ENCODE measurements at places on chromosomes 3 and 15.

GRCh38 chr3:123843668-123844067, 40.5 kb downstream of the MYLK start:
- DNase-seq = no peak

GRCh38 chr15:63083044-63083443, 38.6 kb upstream of the LACTB start:
- DNase-seq = no peak

- no peak for DNase-seq
Measured at GRCh38 chr3:62249855-62250543, 123.4 kb downstream of the FEZF2 start.

DNA sequence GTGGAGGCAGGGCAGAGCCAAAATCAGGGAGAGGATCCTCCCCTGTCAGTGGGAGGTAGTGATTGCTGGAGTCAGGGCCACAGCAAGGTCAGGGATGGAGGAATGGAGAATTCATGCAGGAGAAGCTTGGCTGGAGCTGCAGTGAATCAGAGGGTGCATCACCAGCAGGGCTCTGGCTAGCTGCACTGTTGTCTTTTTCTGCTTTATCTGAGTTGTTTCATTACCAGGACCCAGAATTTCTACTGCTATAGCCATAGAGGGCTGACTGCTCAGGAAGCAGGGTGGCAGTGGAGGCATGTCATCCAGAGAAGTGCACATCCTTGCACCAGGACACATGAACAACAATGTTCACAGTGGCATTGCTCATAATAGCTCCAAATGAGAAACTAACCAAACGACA, 113.5 kb upstream of the GALNT15 start:
- DNase-seq = no peak

GRCh38 chr3:43148033-43148432, 42.2 kb upstream of the POMGNT2 start:
- no peak for DNase-seq

DNA sequence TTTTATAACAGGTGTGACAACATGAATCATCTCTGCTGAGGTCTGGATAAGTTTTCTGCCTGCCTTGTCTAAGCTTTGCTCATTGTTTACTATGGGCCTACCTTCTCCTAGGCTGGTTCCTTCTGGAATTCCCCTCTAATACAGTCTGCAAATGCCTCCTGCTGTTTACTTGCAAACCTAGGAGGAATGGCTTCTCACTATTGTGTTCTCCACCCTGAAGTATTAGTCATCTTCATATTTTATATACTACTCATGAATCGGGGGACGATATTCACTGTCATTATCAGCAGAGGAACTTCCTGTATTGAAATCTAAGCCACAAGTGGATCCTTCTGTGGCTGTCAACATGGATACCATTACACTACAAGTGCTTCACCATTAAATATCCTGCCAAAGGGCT, 154.8 kb downstream of the PLCL2 start:
- DNase-seq = peak; percentile 91

GRCh38 chr3:37086918-37087317, 87.5 kb downstream of the LRRFIP2 start:
- DNase-seq = no peak

GRCh38 chr15:73962433-73962832, 29.7 kb downstream of the STOML1 start:
- no peak for DNase-seq

- DNase-seq = no peak
Measured at GRCh38 chr3:81585056-81585455, 176.4 kb downstream of the GBE1 start.

DNA sequence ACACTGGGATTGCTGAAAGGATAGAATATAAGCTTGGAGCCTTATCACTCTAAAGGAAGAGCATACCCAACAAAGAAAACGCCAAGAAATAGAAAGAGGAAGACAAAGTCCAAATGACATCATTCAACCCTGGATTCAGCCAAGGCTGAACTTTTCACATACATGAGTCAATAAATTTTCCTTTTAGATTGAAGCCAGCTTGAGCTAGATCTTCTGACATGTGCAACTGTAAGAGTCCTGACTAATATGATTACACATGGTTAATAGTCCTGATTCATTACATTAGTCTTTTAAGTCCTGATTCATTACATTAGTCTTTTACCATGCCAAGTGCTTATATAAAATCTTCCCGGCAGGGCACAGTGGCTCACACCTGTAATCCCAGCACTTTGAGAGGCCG, 13.6 kb upstream of the DENND6A start:
- DNase-seq = no peak

GRCh38 chr3:63945558-63946096, 33.4 kb upstream of the SCAANT1 start:
- DNase-seq = no peak

DNA sequence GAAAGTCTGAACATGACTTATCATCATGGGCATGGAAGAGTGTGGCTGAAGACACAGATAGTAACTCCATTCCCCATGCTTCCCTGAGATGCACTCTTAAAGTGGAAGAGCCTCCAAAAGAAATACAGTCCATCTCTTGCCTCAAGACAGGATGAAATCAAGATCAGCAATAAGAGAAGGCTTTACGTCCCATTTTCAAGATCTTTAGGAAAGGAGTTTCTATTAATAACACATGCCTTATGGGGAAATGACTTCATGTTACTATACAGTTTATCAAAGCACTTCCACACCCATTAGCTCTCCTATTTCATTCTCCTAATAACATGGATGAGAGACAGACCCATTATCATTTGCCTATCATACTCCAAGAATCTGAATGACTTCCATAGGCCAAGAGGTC, 6.1 kb upstream of the KBTBD12 start:
- no peak for DNase-seq

DNA sequence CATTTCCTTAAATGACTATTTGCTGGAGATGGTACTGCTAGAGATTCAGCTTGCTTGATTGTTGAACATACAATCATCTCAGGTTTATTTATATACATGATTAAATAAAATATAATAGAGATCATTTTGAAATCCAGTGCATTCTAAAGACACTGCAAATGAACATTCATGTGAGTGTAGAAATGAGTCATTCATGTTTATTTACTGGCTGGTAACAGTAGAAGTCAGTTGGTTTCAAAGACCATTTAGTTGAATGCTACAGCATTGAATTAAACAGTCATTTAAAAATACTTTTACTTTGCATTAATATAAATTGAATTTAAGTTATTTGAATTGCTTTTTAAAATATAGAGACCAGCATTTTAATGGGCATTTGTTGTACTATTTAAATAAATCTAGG, 551.9 kb upstream of the GOLIM4 start:
- DNase-seq = no peak

- DNase-seq = no peak
Measured at GRCh38 chr3:42706721-42707619, 4.4 kb upstream of the HHATL start.

DNA sequence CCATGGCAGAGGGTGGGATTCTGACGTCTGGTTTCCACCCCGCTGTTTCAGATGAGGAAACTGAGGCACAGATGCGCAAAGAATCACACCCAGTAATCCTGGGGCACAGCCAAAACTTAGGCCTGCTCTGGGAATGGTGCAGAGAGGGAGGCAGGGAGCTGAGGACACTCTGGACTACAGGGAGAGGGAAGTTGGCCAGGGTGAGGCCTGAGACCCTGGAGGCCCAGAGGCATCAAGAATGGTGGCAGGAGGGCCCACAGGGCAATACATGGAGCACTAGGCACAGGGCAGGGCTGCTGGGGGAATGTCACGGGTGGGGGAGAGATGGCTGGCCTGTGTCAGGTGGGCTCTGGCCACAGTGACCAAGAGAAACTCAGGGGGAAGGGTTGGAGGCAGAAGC, 63.6 kb downstream of the TLE3 start:
- DNase-seq = no peak

- no peak for DNase-seq
Measured at GRCh38 chr15:85477730-85478129, 97.3 kb downstream of the AKAP13 start.

GRCh38 chr3:170835336-170835735, 34.7 kb downstream of the RPL22L1 start:
- DNase-seq = no peak

DNA sequence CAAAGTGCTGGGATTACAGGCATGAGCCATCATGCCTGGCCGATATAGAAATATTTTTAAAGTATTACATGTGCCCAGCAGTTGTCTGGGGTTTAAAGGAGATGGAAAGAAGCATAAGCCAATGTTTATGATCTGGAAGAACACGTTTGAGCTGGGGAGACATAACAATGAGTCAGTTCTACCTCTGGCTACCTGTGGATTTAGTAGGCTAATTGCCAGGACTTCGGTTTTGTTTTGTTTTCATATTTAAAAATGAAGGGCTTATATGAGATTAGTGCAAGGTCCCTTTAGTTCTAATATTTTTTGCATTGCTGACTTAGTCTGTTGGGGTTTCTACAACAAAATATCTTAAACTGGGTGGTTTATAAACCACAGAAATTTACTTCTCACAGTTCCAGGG, 22.9 kb upstream of the TNFSF10 start:
- DNase-seq = no peak

DNA sequence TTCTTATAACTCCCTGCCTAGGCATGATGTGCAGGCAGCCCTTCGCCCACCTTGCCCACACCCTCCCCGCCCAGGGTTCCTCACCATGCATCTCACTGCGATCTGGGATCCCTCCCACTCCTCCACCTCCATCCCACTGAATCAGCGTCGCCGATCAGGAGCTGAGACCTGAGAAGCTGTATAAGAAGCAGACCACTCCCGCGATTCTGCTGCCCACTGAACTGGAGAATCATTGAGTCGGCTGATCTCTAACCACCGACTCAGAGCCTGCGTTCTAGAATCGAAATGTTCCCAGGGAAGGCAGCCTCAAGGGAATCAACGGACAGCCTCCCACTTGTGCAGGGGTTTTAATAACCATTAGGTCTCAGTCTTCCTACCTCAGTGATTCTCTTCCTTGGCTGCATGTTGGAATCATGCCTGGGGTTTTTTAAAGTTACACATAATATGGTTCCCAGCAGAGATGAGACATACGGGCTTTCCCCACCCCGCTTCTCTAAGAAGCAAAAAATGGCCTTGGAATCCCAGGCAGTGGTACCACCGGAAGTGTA, 60.2 kb downstream of the TMEM44 start:
- no peak for DNase-seq

GRCh38 chr3:196608693-196609092, 30.8 kb upstream of the NRROS start:
- no peak for DNase-seq

DNA sequence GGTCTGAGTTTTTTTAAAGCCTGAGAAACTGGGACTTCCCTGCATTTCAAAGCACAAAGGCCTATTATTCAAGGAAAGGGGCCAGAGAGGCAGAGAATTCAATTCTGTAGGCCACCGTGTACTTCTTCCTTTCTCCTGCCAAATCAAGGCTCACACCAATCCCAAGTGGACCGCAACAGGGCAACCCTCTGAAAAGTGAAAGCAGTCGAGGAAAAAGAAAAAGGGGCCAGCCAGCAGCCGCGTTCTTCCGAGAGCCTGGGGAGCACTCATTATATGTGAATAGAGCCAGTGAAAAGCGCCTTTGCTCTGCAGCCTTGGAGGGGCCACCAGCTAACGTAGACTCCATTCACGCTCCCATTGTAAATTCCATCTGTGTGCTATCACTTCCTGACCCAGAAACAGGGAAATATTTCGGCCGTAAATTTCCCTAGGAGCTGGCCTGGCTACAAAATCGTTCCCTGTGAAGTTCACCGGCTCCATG, 45.9 kb upstream of the THUMPD3 start:
- DNase-seq = no peak

DNA sequence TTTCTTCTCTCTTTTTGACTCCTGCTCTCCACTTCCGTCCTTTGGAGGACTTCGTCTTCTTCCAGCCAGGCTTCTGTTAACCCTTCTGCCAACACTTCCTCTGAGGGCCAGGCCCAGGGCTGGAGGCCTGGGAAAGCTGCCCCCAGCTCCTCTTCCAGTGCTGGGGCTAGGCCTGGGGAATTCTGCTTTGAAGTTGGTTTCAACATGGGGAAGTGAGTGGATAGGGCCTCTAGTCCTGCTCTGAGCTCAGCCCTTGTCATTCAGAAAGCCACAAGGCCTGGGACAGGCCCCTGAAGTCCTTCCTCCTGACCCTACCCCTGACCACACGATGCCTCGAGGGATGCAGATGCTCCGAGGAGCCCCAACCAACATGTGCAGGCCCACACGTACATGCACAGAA, 53.9 kb upstream of the HERC1 start:
- DNase-seq = no peak

GRCh38 chr3:15724446-15724845, 73.3 kb downstream of the ANKRD28 start:
- no peak for DNase-seq

DNA sequence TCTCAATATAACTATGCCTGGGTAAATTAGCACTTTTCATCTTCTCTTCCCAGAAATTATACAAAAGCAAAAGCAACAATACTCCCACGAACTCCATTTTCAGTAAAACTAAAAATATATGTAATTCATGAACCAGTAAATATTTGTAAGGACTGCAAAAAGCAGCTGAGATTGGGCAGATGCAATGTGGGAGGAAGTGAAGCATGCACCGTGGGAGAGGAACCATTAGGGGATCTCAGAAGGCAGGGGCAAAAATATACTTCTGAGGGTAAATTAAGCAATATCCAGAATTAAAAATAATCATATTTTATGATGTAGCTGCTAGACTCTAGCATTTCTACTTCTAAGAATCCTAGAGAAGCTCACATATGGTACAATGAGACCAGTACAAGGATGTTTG, 20.2 kb downstream of the CFAP91 start:
- DNase-seq = no peak

DNA sequence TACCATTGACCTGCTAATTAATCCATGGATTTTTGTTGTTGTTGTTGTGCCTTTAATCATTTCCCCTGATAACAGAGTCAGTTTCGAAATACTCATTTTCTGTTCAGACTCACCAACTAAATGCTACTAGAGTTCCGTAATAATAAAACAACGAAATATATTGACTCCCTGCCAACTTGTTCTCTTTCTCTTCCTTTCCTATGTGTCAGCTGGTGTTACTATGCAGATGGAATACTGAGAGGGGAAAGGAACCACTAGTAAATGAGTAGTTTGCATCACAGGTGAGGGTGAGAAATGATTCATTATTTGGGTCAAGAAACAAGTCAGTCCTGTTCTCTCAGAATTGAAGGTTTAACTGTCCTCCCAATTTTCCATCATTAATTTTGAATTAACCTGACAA, 1027.3 kb downstream of the TUSC7 start:
- no peak for DNase-seq

GRCh38 chr15:71677766-71678165, 132.6 kb upstream of the NR2E3 start:
- no peak for DNase-seq

- DNase-seq = no peak
Measured at GRCh38 chr15:98035577-98036010, 75.1 kb downstream of the ARRDC4 start.

Measured in HS-27A (cell line).